ENCODE measurements at places on chromosomes 5 and 9. TPM values are rescaled to one million over a fixed set of nuclear protein-coding genes. Genes with fewer than 3 reads are reported as not detected.

The GLIPR2 gene
- 27.1 TPM for total RNA-seq

- peak overlapping the region; percentile 73 for H3K27ac ChIP-seq
- peak overlapping the region; percentile 99 for H3K4me3 ChIP-seq
- H3K36me3 ChIP-seq, result no peaks in the 10 kb centered on the region
- no peaks in the 10 kb centered on the region for H3K27me3 ChIP-seq
- no peak for DNase-seq
Observed at GRCh38 chr9:69036309-69036708, 757 bp downstream of the FXN start.

The CATSPER3 gene
- total RNA-seq, result 0.52 TPM

DNA sequence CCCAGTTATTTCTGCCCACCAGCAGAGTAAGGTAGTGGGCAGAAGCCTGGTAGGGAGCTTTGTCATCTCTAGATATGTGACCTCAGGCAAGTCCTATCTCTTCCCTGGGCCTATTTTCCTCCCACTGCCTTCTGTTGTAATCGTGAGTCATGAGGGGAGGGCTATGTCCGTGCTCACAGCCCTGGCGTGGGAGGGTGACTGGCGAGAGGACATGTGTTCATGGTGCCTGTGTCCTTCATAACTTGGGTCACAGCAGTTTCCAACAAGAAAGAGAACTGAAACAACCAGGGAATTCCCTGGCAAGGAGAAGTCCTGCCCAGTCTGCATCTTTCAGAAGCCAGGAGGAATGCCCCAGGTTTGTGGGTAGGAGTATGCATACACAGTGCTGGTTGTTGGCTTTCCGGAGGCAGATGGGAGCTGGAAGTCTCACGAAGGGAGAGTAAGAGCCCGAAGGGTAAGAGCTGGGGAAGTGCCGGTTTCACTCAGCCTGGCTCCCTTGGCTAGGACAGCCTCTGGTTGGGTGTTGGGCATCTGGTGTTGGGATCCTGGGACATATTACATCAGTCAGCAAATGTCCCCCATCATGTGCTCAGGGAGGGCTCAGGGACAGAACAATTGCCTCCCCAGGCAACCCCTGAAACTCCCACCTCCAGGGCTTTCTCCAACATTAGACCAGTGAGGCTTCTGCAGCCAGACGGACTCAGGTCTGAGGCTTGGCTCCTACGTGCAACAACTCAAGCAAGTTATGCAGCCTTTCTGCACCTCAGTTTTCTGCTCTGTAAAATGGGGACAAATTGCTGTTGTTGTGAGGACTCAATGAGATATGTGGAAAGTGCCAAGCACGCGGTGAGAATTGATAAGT lies 4.3 kb upstream of the TIFAB start:
- H3K36me3 ChIP-seq, result no peaks in the 10 kb centered on the region
- no peak overlapping the region for H3K4me3 ChIP-seq
- H3K27me3 ChIP-seq, result peaks cover 8% of the 10 kb centered on the region
- H3K27ac ChIP-seq, result no peak overlapping the region
- no peak for DNase-seq
- no peaks in the 10 kb centered on the region for H3K4me1 ChIP-seq

The ZBTB43 gene
- 42.1 TPM for total RNA-seq

DNA sequence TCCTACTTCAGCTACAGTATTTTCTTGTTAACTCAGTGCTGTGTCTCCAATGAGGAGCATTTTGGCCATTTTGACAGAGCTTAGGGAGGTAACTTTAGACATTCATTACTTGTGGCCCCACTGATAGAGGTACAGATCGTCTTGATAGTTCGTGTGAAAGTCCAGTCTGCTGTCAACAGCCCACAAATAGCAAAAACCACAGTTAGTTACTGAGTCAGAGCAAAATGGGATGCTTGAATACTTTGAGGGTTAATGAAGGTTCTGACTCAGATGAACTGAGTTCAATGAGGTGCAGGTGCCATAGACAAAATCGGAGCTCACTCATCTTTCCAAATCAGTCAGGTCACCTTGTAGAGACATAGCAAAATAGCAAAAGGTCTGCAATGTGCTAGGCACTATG lies 163.1 kb upstream of the TLE4 start:
- H3K27me3 ChIP-seq, result peaks cover 14% of the 10 kb centered on the region
- H3K4me1 ChIP-seq, result no peaks in the 10 kb centered on the region
- no peak overlapping the region for H3K4me3 ChIP-seq
- H3K36me3 ChIP-seq, result no peaks in the 10 kb centered on the region

The PALM2AKAP2 gene
- not detected for total RNA-seq

- H3K4me1 ChIP-seq, result no peaks in the 10 kb centered on the region
- no peak overlapping the region for H3K27ac ChIP-seq
- H3K36me3 ChIP-seq, result no peaks in the 10 kb centered on the region
- no peak for DNase-seq
- peaks cover 19% of the 10 kb centered on the region for H3K27me3 ChIP-seq
- no peak overlapping the region for H3K4me3 ChIP-seq
Observed at GRCh38 chr9:89165341-89165740, 13.3 kb downstream of the SHC3 start.

GRCh38 chr5:93954421-93955069 lies 213.1 kb upstream of the POU5F2 start:
- H3K4me3 ChIP-seq, result no peak overlapping the region
- no peaks in the 10 kb centered on the region for H3K4me1 ChIP-seq
- no peaks in the 10 kb centered on the region for H3K36me3 ChIP-seq
- no peaks in the 10 kb centered on the region for H3K27me3 ChIP-seq

- peaks cover 38% of the 10 kb centered on the region for H3K4me1 ChIP-seq
- H3K4me3 ChIP-seq, result peak overlapping the region; percentile 11
- H3K27ac ChIP-seq, result peak overlapping the region; percentile 88
- no peak for DNase-seq
- no peaks in the 10 kb centered on the region for H3K27me3 ChIP-seq
Observed at GRCh38 chr5:177131019-177131320, 2.6 kb upstream of the NSD1 start.

DNA sequence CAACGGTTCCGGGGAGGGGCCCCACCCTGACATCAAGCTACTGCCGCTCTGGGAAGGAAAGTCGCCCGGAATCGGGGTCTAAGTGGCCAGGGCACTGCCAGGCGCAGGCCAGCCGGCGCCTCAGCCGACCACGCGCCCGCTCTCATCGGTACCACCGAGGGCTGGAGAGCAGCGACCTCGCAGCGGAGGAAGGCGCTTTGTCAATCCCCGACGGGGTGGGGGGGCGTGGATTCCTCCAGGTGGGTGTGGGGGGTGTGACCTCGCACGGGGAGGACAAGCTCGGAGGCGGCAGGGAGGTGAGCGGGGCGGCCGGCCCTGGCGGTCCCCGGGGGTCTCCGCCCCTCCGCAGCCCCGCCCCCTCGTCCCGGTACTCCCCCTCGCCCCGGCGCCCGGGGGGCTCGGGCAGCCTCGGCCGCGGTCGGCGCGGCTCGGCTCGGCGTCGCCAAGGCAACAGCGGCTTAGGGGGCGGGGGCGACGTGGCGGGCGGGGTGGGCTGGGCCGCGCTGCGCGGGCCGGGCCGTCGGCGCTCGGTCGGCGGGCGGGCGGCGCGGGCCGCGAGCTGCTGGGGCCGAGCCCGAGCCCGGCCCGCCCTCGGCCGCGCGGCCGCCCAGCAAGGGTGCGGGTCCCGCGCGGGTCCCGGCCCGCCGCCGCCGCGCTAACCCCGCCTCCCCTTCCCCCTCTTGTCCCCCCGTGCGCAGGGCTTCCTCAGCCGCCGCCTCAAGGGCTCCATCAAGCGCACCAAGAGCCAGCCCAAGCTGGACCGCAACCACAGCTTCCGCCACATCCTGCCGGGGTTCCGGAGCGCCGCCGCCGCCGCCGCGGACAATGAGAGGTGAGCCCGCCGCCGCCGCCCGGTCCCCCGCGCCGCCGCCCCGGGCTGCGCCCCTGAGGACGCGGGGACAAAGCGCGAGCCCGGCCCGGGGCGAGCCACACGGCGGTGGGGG lies 47.5 kb downstream of the DAB2IP start:
- no peaks in the 10 kb centered on the region for H3K36me3 ChIP-seq
- no peak overlapping the region for H3K27ac ChIP-seq
- H3K4me1 ChIP-seq, result peaks cover 11% of the 10 kb centered on the region
- DNase-seq, result peak; percentile 86
- peaks cover 23% of the 10 kb centered on the region for H3K27me3 ChIP-seq

GRCh38 chr9:93112864-93113389 lies 16.9 kb downstream of the CARD19 start:
- H3K4me3 ChIP-seq, result no peak overlapping the region
- peaks cover 15% of the 10 kb centered on the region for H3K4me1 ChIP-seq
- DNase-seq, result peak; percentile 44
- H3K27ac ChIP-seq, result no peak overlapping the region
- H3K36me3 ChIP-seq, result peaks cover 4% of the 10 kb centered on the region

GRCh38 chr9:120926397-120926928 lies at the start of gene TRAF1:
TRAF1 (minus strand) TSS chr9:120926796; CDS start chr9:120926075, 721 bp downstream.
- no peaks in the 10 kb centered on the region for H3K27me3 ChIP-seq
- peaks cover 87% of the 10 kb centered on the region for H3K4me1 ChIP-seq
- peak within 1 kb of the TSS; percentile 99 for H3K4me3 ChIP-seq
- H3K36me3 ChIP-seq, result peaks cover 21% of the 10 kb centered on the region
- peak; percentile 81 for DNase-seq

GRCh38 chr9:33437205-33437604 lies 10.2 kb downstream of the AQP3 start:
- no peaks in the 10 kb centered on the region for H3K36me3 ChIP-seq
- H3K4me3 ChIP-seq, result no peak overlapping the region
- H3K4me1 ChIP-seq, result no peaks in the 10 kb centered on the region
- H3K27ac ChIP-seq, result no peak overlapping the region

- DNase-seq, result peak; percentile 60
- no peaks in the 10 kb centered on the region for H3K36me3 ChIP-seq
- no peaks in the 10 kb centered on the region for H3K4me1 ChIP-seq
- no peak overlapping the region for H3K4me3 ChIP-seq
- no peak overlapping the region for H3K27ac ChIP-seq
- no peaks in the 10 kb centered on the region for H3K27me3 ChIP-seq
Observed at GRCh38 chr5:118033686-118034338, 954.5 kb downstream of the DTWD2 start.

The NKD2 gene
- total RNA-seq, result not detected

The IL13 gene
- total RNA-seq, result 19.6 TPM

DNA sequence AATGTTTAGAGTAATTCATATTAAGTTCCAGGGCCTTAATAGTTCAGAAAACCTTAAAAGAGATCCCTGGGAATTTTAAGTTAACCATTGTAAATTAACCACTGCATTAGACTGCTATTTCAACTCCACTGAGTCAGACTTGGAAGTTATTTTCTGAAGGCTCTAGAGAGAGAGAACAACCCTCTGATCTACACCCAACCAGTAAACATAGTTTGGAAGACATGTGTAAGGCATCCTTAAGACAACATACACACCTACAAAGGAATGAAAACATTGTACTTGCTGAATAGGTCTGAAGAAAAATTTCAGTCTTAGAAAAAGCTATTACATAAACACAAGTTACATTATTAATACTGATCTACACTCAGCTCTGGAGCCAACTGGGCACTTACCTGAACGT lies 158.2 kb upstream of the FST start:
- H3K27me3 ChIP-seq, result no peaks in the 10 kb centered on the region
- H3K4me3 ChIP-seq, result no peak overlapping the region
- DNase-seq, result no peak
- H3K4me1 ChIP-seq, result no peaks in the 10 kb centered on the region
- no peak overlapping the region for H3K27ac ChIP-seq

The HRH2 gene
- total RNA-seq, result 2.5 TPM

The PDCD1LG2 gene
- 0.55 TPM for total RNA-seq

DNA sequence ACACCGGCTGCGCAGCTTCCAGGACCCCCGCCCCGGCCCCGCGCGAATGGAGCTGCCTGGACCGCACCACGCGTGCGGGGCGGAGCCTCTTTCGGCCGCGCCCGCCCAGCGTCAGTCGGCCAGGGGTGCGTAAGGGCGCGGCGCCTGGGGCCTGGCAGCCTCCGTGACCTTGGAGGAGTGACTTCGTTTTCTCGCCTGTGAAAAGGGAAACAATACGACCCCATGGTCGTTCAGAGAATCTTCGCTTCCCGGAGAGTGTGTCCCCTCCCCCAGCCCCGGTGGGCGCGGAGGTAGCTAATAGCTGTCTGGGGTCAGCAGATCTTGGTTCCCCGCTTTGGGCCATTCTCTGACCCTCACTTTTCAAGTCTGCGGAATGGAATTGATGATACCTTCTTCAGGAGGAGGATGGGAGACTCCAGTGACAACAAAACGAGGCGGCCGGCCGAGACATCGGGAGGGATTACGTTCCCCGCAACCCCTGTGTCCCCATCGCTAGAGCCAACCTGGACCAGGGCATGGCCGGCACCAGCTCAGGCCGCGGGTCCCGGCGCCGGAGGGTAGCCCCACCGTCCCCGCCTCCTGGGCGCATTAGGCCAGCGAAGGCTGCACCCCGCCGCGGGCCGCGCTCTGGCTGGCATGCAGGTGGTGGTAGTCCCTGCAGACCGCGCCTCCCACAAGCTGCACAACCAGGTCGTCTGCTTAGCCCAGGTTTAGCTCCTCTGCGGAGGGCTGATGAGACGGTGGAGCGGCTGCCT lies 5.5 kb upstream of the CDHR2 start:
- peaks cover 45% of the 10 kb centered on the region for H3K4me1 ChIP-seq
- no peaks in the 10 kb centered on the region for H3K27me3 ChIP-seq
- peak overlapping the region; percentile 92 for H3K4me3 ChIP-seq
- no peaks in the 10 kb centered on the region for H3K36me3 ChIP-seq
- peak overlapping the region; percentile 84 for H3K27ac ChIP-seq
- peak; percentile 76 for DNase-seq

The MFAP3 gene
- 28.5 TPM for total RNA-seq

The LHX3 gene
- total RNA-seq, result 0.12 TPM

- no peaks in the 10 kb centered on the region for H3K27me3 ChIP-seq
- no peak overlapping the region for H3K27ac ChIP-seq
- no peaks in the 10 kb centered on the region for H3K4me1 ChIP-seq
- no peaks in the 10 kb centered on the region for H3K36me3 ChIP-seq
- DNase-seq, result no peak
Observed at GRCh38 chr9:73125651-73126050, 26.0 kb upstream of the ANXA1 start.

- H3K4me1 ChIP-seq, result no peaks in the 10 kb centered on the region
- no peak for DNase-seq
- no peak overlapping the region for H3K27ac ChIP-seq
Observed at GRCh38 chr9:17906176-17906840, 327.4 kb downstream of the SH3GL2 start.

DNA sequence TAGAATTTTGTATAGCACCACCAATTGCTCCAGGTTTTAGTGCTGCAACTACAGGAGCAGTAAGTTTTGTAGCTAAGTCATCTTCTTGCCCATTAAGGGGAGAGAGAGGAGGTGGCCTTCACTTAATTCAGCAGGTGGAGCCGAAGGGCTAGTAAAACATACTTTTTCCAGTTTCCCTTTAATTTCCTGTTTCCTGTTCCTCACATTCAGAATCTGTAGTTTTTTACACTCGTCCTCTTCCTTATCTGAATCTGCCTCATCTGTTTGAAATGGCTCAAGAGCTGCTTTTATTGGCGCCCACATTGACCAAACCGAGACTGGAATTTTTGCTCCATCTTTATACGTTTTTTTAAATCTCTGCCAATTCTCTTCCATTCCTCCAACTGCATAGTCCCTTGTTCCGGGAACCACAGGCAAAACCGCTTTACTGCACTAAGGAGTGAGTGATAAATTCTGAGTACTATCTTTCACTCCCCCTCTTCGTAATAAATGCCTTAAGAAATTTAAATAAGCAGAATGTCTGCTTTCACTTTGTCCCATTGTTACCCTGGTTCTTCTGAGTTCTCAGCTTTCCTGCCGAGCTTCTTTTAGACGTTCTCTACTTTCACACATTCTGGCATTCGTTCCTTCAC lies 133.9 kb downstream of the DROSHA start:
- H3K27ac ChIP-seq, result no peak overlapping the region
- no peaks in the 10 kb centered on the region for H3K4me1 ChIP-seq
- DNase-seq, result no peak
- H3K27me3 ChIP-seq, result no peaks in the 10 kb centered on the region

The TAF11L13 gene
- total RNA-seq, result not detected

Data from natural killer cell treated with Interleukin-12 subunit alpha and Interleukin-12 subunit beta and Interleukin-15 and Interleukin-18, amount 100 ng/mL, for 72 hours (primary cell).